ENCODE measurements at places on chromosomes 7 and 10.

GRCh38 chr7:49322476-49322875 is 398.1 kb downstream of the CDC14C start:
- DNase-seq: no peak

DNA sequence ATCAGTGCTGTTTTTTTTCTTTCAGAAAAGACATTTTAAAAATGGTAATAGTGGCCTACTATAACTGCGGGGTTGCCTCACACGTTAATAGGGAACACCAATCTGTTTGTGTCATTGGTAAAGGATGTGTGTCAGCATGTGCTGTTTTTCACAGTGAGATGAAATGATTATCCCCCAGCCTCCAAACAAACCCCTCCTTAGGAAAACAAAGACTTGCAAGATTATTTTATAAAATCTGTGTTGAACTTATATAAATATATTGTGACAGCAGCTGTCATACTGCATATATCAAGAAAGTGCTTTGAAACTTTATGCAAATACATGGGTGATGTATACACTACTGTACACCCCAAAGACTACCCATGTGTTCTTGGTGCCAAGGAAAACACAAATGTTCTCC is 125.8 kb downstream of the BMPER start:
- no peak for DNase-seq

- no peak for DNase-seq
These were observed 41.6 kb upstream of the CTBP2 start for GRCh38 chr10:125201791-125202622.

DNA sequence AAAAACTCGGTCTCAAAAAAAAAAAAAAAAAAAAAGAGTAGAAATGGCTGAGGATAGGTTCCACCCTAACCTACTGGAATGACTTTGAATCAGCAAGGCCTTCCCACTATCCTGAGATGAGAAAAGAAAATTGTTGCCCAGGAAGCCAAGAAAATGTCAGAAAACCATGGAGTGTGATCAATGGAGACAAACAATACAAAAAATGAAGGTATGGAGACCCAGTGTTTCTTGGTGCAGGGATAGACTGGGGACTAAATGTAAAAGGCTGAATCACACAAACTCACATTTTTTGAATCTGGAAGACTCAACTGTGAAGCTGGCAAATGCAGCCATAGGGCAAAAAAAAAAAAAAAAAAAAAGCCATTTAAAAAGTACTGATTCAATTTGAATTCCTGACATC is 364.3 kb upstream of the ANKRD30A start:
- no peak for DNase-seq
